ENCODE measurements at places on chromosomes 11 and 22. TPM values are rescaled to one million over a fixed set of nuclear protein-coding genes. Genes with fewer than 3 reads are reported as not detected.

The AAMDC gene
- total RNA-seq: 43.8 TPM

The F2 gene
- total RNA-seq: 0.19 TPM

The MS4A3 gene
- not detected for total RNA-seq

The ACTN3 gene
- total RNA-seq: not detected

The KIAA1671 gene
- 8.3 TPM for total RNA-seq

The SSH3 gene
- total RNA-seq: 28.5 TPM

The RTN4R gene
- total RNA-seq: 1.5 TPM

The PARVA gene
- total RNA-seq: 144 TPM

The KRTAP5-2 gene
- total RNA-seq: not detected

The GAL gene
- not detected for total RNA-seq

The POLDIP3 gene
- total RNA-seq: 77.9 TPM

The MYOD1 gene
- not detected for total RNA-seq

GRCh38 chr22:31179345-31179744, 19.4 kb downstream of the RNF185 start:
- peaks cover 8% of the 10 kb centered on the region for H3K36me3 ChIP-seq
- H3K4me3 ChIP-seq: no peak overlapping the region
- H3K27me3 ChIP-seq: no peaks in the 10 kb centered on the region

DNA sequence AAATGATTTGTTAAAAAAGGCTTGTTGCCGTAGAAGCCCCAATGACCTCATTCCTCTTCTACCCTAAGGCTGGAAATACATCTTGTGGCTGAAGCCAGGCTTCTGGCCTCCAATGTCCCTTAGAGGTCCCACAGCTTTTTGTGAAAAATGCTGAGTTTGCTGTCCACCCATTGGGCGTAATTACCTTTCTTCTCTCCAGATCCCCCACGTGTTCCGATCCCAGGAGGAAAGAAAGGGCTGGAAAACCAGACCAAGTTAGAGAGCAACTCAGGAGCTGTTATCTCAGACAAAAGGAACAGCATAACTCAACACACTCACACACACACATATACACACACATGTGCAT, 154.2 kb downstream of the MIAT start:
- H3K36me3 ChIP-seq: no peaks in the 10 kb centered on the region
- no peak overlapping the region for H3K27ac ChIP-seq
- H3K4me1 ChIP-seq: peaks cover 15% of the 10 kb centered on the region
- H3K4me3 ChIP-seq: no peak overlapping the region
- H3K27me3 ChIP-seq: no peaks in the 10 kb centered on the region
- DNase-seq: no peak

GRCh38 chr22:48070083-48070482, 1307.6 kb downstream of the TBC1D22A start:
- no peak overlapping the region for H3K27ac ChIP-seq
- H3K27me3 ChIP-seq: no peaks in the 10 kb centered on the region
- no peaks in the 10 kb centered on the region for H3K36me3 ChIP-seq

GRCh38 chr11:94593030-94593429, 25.9 kb downstream of the PIWIL4 start:
- peaks cover 11% of the 10 kb centered on the region for H3K36me3 ChIP-seq
- no peaks in the 10 kb centered on the region for H3K4me1 ChIP-seq
- no peak for DNase-seq
- no peak overlapping the region for H3K27ac ChIP-seq
- peaks cover 18% of the 10 kb centered on the region for H3K27me3 ChIP-seq

- H3K27me3 ChIP-seq: no peaks in the 10 kb centered on the region
- peaks cover 4% of the 10 kb centered on the region for H3K4me1 ChIP-seq
- peaks cover 39% of the 10 kb centered on the region for H3K36me3 ChIP-seq
- H3K4me3 ChIP-seq: no peak overlapping the region
Observed at GRCh38 chr22:40326905-40327735, 19.2 kb upstream of the ADSL start.

DNA sequence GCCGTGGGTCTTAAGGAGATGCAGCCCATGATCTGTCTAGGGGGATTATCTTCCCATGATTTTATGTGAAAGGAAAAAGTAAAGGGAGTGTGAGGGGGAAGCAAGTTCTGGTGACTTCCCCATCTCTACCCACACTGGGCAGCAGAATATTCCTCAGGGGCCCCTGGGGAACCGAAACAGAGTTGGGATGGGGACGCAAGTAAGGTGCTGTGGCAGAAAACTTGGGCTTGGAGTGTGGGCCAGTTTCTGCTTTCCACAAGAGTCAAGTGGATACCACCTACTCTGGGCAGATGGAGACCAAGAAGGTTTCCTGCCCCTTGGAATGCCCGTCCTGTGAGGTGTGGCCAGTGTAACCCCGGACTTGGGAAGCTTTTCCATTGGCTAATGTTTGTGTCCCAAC, 64.4 kb downstream of the SGSM3 start:
- H3K4me3 ChIP-seq: no peak overlapping the region
- H3K27ac ChIP-seq: no peak overlapping the region
- DNase-seq: no peak

- H3K27ac ChIP-seq: no peak overlapping the region
- no peak for DNase-seq
- no peaks in the 10 kb centered on the region for H3K36me3 ChIP-seq
- no peak overlapping the region for H3K4me3 ChIP-seq
- peaks cover 4% of the 10 kb centered on the region for H3K4me1 ChIP-seq
Observed at GRCh38 chr11:70016666-70017367, 61.3 kb upstream of the ANO1 start.

DNA sequence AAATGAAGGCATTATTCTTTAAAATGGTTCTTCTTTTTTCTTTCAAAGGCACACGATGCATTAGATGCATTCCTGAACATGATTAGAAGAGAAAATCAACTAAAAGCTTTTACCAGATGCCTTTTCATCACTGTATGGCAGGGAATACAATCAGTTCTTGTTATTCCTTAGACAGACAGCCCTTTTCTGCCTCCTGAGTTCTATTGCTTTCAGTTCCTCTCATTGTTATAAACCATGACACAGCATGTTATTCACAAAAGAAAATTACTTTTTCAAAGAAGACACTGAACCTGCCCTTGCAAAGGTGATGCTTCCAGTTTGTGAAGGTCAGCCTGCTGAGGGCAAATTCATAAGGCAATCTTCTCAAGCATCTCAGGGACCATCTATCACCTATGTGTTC, 70.1 kb downstream of the FAM181B start:
- no peak for DNase-seq
- H3K4me3 ChIP-seq: no peak overlapping the region
- H3K27me3 ChIP-seq: peaks cover 22% of the 10 kb centered on the region
- H3K27ac ChIP-seq: no peak overlapping the region
- no peaks in the 10 kb centered on the region for H3K36me3 ChIP-seq
- no peaks in the 10 kb centered on the region for H3K4me1 ChIP-seq

DNA sequence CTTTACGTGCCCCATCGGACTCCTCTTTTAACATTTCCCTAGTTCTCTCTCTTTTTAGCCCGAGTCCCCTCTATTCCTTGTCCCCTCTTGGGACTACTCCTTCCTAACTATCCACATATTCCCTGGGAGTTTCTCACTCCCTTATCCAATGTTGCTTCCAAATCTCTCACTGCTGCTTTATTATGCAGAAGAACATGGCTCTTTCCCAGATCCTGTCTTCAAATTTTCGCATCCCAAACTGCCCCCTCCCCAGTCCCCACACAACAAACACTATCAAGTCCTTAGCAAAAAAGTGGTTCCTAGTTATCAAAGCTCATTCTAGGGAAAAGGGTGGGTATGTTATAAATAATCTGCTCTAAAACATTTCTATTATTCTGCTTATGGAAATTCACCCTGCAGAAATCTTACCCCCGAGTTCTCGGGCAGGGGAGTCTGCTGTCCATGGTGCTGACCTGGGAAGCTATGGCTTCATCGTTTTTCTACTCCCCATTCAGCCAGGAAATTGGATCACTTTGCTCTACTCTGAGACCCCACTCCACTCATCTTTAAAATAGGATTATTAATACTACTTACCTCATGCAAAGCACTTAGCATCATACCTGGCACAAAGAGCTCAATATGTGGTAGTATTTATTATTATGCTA, 393.5 kb downstream of the BUD13 start:
- no peaks in the 10 kb centered on the region for H3K27me3 ChIP-seq
- DNase-seq: no peak
- no peaks in the 10 kb centered on the region for H3K36me3 ChIP-seq

DNA sequence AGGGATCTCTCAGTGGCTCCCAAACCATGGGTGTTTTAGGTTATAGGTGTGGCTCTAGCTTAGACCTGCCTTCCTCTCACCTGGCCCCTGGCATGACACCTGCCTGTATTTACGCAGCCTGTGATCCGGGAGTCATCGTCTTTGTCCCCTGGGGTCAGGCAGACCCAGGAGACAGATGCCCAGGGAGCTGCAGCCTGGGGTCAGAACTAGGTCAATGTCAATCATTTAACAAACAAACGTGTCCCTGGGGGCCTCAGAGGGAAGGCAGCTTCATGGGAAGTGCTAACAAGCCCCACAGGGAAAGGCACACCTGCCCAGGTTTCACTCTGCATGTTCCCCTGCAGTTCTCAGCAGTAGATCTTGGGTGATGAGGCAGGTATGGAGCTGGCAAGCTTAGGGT, 12.0 kb downstream of the BACE1-AS start:
- H3K4me3 ChIP-seq: no peak overlapping the region
- H3K27me3 ChIP-seq: no peaks in the 10 kb centered on the region
- no peak for DNase-seq
- H3K27ac ChIP-seq: no peak overlapping the region
- H3K4me1 ChIP-seq: peaks cover 21% of the 10 kb centered on the region
- H3K36me3 ChIP-seq: peaks cover 7% of the 10 kb centered on the region

- H3K4me1 ChIP-seq: peaks cover 23% of the 10 kb centered on the region
- no peak for DNase-seq
- no peaks in the 10 kb centered on the region for H3K27me3 ChIP-seq
- no peaks in the 10 kb centered on the region for H3K36me3 ChIP-seq
Observed at GRCh38 chr22:37996079-37996478, 11.7 kb upstream of the SOX10 start.

All from osteocyte (in vitro differentiated cells).